ENCODE measurements at places on chromosomes 11 and 22.
A peak's percentile ranks its signal among the peaks of the same experiment; 100 is the strongest.

GRCh38 chr11:63999349-64000025 is 13.2 kb downstream of the OTUB1 start:
- peak; percentile 88 for DNase-seq

GRCh38 chr22:42368379-42369249 is 63.6 kb downstream of the NFAM1 start:
- no peak for DNase-seq

DNA sequence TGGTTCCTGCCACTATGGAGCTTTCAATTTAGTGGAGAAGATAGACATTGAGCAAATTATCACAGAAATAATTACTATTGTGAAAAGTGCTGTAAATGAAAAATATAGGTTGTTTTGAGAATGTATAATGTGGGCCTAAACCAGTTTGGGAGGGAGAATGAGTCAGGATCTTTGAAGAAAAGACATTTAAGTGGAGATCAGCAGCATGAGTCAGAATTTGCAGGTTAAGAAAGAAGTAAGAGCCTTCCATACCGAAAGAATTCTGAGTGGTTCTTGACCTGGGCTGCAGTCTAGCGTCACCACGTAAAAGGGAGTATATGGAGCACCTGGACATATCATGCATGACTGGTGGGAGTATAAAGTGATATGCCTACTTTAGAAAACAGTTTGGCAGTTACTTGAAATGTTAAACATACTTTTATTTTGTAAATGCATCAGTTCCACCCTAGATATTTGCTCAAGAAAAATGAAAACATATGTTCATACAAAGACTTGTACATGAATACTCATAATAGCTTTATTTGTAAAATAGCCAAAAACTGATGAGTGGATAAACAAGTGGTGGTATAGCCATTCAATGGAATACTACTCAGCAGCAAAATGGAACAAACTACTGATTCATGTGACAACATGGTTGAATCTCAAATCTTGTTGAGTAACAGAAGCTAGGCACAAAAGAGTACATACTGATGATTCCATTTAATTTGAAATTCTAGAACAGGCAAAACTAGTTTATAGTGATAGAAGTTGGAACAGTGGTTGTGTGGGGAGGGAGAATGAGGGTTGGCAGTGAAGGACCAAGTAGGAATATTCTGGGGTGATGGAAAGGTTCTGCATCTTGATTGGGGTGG is 99.2 kb downstream of the STIM1 start:
- peak; percentile 93 for DNase-seq

DNA sequence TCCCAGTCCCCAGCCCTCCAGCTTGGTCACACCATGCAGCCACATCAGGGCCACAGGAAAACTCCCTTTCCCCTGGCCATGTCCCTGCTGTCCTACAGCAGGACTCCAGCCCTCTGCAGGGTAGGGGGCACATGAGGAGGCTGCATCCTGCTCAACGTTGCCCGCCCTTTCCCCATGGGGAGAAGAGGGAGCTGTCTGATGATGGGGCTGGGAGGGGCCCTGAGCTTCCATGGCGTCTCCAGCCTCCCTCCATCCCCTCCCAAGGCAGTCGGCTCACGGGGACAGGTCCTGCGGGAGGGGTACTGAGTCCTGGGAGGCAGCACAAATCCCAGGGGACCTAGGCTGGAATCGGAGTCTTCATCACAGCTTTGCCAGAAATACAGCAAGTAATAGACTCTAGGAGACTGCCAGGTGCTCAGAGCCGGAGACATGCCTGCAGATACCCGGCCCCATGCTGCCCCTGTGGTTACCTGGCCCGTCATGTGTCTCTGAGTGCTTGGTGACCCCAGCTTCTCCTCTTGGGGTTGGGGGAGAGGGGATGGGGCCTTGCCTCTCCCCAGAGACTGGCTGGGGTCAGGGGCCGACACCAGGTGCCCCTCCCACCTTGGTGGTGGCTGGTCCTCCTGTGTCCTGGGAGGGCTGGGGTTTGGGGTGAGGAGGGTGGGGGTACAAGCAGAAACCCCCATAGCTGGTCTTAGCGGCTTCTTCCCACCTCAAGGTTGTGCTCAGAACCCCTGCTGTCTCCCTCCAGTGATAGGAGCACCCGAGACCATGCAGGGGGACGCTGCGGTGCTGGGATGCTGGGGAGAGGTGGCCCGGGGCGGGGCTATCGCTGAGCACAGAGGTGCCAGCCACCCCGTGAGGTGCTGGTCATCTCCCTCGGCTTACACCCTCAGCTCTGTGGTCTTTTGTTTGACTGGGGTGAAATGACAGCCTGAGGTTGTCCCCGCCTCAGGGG is 2.3 kb downstream of the MRGPRE start:
- no peak for DNase-seq

DNA sequence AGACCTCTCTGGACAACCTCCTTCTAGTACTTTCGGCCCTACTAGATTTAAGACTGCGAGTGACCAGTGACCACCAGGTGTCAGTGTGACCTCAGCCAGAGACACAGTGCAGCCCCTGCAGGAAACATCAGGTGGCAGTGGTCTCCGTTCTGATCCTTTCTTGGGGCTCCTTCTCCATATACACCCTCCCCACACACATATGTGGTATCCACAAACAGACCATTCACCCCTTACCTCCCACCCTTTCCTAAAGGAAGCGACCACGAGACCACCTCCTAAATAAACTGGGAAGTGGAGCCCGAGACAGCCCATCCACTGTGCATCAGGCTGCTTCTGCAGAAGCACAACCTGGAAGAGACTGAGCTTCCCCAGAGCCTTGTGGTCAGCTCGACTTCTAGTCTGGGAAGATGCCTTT is 38.5 kb upstream of the CYP2D6 start:
- DNase-seq, result peak; percentile 28

DNA sequence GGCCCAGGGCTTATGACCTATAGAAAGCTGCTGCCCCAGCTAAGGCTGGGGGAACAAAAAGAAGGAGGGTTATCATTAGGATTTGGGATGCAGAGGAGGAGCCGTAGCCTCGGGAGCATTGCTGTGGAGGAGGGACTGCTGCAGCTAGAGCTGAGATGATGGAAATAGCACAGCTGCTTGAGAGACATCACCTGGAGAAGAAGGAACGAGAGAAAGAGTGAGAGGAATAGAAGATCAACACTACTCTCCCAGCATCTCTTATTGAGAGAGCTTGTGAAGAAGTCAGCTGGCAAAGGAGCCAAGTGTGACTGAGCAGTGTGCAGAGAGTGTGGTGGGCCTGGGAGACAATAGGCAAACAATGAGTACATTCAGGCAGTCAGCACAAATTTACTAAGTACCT is 100.7 kb upstream of the PLET1 start:
- no peak for DNase-seq

DNA sequence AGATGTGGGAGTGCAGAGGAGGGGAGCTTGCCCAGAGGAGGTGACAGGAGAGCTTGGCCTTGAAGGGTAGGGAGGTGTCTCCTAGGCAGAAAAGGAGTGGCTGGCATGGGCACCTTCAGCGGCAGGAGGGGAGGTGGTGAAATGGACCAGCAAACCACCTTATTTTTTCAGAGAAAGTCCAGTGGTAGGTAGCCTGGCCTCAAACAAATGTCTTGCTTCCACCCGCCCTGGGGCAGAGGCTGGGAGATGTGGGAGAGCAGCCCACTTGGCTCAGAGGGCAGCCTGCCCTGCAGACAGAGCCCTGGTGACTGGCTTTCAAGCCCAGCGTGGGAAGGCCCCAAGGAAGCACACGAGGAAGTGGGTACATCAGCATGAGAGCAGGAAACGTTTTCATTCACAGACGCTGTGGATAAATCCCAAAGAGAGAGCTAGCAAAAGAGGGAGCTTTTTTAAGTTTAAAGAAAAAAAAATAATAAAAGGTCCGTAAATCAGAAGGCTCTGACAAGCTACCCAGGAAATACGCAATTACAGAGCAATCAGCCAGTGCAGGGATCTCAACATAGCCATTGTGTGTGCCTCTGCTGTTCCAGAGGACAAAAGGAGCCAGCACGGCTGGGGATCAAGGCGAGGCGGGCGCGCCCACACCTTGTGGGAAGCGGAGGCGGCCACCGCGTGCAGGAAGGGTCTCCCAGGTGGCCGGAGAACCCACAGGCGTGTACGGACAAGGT is 238.7 kb upstream of the PLET1 start:
- DNase-seq, result no peak

DNA sequence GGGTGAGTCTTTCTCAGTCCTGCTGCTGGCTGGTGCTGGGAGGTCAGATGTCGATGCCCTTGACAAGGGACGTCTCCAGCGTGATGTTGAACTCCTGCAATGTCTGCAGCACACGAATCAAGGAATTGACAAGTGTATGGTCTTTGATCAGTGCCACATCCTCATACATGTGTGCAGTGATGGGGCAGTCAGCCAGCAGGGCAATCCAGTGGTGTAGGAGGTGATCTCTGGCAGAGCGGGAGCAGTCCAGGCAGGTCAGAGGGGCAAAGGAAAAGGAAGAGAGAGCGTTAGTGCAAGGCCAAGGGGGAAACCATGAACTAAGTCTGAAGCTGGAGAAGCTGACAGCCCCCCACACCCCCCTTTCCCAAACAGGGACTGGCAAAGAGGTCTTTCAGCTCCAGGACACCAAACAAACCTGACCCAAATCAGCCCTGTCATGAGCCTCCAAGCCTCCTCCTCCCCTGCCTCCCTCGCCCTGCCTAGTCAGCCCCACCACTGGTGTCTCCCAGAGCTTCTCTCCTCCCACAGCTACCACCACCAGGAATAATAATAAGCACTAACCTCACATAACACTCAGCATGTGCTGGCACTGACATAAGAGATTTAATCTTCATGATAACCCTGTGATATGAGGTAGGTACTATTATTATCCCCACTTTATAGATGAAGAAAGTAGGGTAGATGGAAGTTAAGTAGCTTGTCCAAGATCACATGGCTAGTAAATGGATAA is 48.4 kb upstream of the SCUBE2 start:
- no peak for DNase-seq

- DNase-seq, result peak; percentile 88
Measured at GRCh38 chr22:25153961-25154666, 45.5 kb upstream of the CRYBB3 start.

GRCh38 chr11:120179057-120179672 is 31.7 kb upstream of the OAF start:
- DNase-seq, result no peak

GRCh38 chr11:67632982-67633755 is 3.4 kb upstream of the NUDT8 start:
- no peak for DNase-seq

GRCh38 chr22:37917874-37918548 is 11.9 kb downstream of the MICALL1 start:
- no peak for DNase-seq

- DNase-seq, result no peak
Measured at GRCh38 chr11:75872887-75873416, 57.9 kb downstream of the UVRAG start.

- no peak for DNase-seq
Measured at GRCh38 chr11:69778373-69778772, 3.2 kb upstream of the FGF4 start.

DNA sequence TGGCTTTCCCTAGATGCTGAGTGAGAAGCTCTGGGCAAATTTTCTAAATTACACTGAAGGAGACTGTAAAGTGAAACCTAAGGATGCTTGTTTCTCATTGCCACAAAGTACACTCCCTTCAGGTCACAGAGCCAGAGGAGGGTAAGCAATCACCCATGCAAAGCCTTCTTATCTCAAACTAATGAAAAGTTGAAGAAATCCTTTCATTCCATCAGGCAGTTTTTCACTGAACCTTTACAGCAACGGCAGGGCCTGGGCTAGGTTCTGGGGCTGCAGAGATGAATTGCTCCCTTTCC is 106.2 kb downstream of the RASSF10 start:
- no peak for DNase-seq

DNA sequence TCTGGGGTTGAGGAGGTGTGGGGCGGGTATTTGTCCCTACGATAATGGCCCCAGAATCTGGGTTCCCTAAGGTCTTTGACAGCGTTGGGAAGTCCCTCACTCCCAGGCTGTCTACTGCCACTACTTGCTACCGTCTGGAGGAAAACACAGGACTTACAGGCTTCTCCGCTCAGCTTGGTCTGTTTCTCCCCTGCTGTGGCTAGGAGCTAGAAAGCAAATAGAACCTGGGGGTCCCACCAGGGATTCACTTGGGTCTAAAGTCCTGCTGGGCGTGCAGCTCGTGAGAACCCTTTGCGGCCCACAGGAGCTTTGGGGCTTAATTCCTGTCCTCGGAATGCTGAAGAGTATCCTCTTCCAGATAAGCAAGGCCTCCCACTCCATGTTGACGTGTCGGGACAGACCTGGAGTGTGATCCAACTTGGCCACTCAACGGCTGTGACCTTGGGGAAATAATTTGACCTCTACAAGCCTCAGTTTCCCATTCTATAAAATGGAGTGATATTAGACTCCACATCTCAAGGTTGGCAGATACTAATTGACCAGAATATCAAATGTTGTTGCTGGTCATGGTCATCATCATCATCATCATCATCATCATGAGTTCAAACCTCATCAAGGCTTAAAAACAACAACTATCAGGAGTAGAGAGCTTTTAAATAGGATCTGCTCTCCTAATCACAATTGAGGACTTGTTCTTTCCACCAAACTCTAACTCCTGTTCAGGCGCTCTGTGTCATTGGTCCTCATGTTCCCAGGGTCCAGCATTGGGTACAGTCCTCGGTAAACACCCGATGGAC is 1.7 kb upstream of the MYBPC3 start:
- no peak for DNase-seq

- DNase-seq, result no peak
Measured at GRCh38 chr11:127330044-127330443, 329.5 kb upstream of the KIRREL3 start.

GRCh38 chr11:2886191-2886894 is 768 bp upstream of the CDKN1C start:
- DNase-seq, result no peak

- no peak for DNase-seq
Measured at GRCh38 chr22:31790240-31790639, 36.4 kb downstream of the DEPDC5 start.

DNA sequence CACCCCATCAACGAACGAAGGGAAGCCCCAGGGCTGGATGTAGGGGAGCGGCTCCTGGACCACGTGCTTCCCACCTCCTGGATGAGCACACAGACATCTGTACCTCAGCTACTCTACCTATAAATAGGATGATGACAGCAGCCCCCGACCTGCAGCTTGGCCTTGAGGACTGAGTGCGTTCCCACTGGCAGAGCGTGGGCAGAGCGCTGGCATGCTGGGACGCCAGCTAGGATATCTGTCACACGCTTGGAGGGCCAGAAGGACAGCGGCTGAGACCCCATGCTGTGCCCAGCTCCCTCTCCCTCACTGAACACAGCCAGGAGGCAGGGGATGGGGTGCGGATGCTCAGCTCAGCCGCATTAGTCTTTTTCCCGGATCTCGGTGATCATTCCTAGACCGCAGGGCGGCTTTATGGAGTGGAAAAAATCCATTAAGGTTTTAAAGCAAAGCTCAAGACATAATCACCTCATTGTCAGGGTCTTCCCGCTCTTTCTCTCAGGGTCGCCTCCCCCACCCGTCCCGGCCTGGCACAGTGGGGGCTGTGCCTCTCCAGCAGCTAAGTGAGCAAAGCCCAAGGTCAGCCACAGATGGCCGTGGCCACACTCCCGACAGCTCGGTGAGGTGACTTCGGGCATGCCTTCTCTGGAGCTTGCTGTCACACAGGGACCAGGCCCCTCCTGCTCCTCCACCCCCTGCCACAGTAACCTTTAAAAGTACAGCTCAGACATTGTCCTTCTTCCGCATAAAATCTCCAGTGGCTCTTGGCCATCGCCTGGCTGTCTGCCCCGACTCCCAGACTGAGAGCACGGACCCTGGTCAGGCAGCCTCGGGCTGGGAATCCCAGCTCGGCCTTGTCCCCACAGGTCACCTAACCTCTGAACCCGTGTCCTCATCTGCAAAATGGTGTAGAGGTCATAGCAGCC is 69.6 kb upstream of the SHISAL1 start:
- DNase-seq, result no peak

Data from bronchial epithelial cell (primary cell).